Foreskin keratinocyte (primary cell): ENCODE measurements at places on chromosomes 2 and 18.

DNA sequence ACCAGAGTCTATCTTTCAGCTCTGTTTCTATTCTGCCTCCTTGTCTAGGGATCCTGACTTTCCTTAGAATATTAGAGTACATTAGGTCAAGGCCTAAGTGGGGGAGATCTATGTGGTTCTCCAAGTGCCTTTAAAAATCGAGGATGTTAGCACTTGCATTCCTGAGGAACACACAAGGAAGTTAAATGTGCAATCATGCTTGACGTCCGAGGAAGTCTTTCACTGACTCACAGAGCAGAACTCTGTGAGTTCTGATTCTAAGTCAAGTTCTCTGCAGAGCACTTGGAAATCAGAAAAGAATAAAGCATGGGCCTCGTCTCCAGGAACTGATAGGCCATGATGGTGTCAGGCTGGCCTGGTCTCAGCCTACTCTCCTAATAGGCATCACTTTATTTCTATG, 17.2 kb downstream of the FHOD3 start:
- peak; percentile 78 for DNase-seq

DNA sequence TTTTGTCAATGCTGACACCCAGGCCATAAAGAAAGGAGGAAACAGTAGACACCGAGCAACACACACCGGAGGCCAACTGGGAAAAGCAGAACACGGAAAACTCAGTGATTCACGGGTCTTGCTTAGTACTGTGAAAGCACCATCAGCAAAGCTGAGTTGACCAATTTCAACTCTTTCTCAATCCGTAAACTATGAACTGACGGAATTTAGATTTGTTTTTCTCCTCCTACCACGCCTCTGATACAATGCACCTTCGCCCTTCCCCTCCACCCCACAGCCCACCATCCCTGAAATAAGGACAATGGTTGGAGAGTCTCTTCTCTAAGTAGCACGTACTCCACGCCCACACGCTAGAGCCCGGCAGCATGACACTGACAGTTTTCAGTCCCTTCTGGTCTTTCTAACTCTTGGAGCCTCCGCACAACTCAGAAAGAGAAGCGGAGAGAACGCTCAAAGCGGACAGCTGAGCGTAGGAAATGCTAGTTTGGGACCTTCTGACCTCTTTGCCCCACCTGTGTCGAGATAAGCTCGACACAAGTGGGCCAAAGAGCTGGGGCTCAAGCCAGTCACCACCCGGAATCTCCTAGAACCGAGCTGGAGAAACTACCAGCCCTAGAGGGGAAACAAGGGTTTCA, 669 bp downstream of the LNPK start:
- DNase-seq: peak; percentile 43

DNA sequence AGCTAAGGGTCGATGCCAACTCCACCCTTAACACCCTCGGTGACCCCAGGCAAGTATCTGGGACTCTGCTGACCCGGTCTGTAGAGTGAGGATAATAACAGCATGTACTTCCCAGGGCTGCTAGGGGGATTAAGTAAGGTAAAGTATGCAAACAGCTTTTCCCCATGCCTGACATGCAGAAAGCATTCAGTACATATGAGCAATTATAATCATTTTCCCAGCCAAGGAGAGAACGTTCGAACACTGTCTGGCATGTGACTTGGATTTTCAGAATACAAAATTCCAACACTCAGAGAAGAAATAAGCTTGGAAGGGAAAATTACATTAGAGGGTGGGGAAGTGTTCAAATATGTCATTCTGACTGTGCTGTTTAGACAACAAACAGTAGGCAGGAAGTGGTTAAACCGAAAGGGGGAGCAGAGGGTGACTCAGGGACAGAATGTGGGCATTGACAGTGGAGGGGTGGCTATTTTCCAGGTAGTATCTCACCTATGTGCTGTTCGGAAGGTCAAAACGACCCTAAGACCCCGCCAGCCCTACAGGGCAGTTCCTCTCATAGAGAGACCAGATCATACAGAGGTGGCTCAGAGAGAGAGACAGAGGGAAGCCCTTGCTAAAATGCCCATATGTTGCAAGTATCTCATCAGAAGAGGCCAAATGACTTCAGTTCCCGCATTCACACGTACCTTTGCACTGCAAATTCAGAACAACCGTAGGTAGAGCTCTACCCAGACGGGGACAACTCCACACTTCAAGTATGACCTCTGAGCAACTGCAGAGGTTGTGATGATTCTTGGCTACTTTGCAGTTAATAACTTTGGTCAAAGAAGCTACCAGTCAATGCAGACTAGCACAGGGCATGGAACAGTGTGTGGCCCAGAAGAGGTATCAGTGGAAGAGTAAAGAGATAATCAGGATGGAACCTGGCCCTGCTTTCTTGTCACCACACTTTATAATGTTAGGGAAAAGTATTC, 14.8 kb downstream of the ASPRV1 start:
- DNase-seq: peak; percentile 86

DNA sequence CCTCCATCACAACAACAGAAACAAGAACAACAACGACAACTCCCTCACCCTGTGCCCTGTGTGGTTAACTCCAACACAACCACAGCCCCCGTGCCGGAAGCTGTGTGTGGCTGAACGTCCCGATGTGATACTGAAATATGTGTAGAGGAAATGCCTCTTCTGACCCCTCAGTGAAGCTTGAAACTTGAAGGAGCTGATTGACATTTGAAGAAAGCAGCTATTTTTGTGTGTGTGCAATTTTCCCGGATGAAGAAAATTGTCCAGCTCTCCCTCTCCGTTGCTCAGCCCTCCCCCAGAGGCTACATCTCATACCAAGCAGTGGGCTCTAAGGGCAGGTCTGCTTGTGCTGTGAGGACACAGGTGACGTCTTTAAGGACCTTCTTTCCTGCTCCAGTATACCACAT, 173.8 kb downstream of the ICOS start:
- DNase-seq: no peak

DNA sequence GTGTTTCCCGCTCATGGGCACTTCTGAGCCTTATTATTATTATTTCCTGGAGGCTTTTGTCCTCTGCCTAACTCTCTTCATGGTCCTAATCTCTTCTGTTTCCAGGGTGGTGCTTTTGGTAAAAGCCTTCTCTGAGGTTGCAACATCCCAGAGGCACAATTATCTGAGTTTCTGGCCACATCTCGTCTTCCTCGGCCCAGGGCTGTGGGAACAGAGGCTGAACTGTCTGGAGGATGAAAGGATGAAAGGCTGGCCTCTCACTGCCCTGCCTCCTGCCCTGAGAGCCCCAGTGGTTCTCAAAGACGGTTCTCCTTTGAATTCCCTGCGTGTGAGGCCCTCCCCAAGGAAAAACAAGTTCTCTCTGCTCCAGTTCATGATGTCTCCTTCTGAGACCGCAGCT, 13.8 kb downstream of the GYPC start:
- no peak for DNase-seq

- DNase-seq: no peak
These were observed 11.1 kb downstream of the ONECUT2 start for GRCh38 chr18:57446322-57446721.
